ENCODE measurements at places on chromosomes 1 and 21.

DNA sequence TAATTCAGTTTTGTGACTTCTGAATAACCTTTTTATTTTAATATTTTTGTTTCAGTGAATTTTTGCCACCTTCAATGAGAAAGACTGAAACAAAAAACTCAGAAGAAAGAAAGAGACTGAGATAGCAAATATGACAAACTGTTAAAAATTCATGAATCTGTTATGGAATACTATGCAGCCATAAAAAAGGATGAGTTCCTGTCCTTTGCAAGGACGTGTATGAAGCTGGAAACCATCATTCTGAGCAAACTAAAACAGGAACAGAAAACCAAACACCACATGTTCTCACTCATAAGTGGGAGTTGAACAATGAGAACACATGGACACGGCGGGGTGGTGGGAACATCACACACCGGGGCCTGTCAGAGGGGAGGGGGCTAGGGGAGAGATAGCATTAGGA is 193.4 kb upstream of the FGGY start:
- no peaks in the 10 kb centered on the region for H3K27me3 ChIP-seq
- H3K4me3 ChIP-seq: no peak overlapping the region
- H3K27ac ChIP-seq: no peak overlapping the region

DNA sequence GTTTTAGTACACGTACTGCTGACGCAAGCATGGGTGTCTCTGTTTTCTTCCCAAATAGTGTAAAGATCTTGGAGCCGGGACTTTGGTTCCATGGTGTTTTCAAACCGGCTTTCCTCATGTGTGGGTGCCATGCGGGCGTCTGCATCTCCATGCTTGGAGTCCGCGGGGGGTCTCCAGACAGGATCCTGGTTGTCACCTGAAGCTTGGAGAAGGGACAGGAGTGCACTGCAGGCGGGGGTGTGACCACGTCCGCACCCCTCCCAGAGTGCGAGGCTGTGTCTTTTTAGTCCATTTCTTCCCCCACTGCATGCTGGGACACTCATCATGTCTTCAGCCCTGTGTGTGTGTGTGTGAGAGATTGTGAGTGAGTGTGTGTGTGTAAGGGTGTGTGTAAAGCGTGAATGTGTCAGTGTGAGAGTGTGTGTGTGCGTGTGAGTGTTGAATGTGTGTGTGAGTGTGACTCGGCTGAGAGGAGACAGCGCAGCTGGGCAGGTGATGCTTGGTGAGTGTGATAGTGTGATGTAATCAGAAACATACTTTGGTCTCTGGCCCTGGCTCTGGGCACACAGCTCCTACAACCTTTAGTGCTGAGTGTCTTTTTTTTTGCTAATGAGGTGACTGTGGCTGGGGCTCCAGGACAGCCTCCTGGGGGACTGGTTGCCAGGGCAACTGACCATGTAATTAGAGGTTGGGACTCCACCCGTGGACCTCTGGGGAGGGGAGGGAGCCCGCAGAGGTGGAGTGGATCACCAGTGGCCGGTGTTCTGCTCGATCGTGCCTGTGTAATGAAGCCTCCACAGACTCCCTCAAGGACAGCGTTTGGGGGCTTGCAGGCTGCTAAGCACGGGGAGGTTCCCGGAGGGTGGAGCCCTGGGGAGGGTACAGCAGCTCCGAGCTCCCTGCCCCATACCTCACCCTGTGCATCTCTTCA is 55.1 kb downstream of the AGPAT3 start:
- no peaks in the 10 kb centered on the region for H3K36me3 ChIP-seq
- H3K27ac ChIP-seq: no peak overlapping the region
- no peak overlapping the region for H3K4me3 ChIP-seq
- H3K27me3 ChIP-seq: no peaks in the 10 kb centered on the region
- no peak for DNase-seq

GRCh38 chr1:199778324-199778955 is 249.1 kb upstream of the NR5A2 start:
- no peak overlapping the region for H3K4me3 ChIP-seq
- DNase-seq: no peak
- H3K36me3 ChIP-seq: no peaks in the 10 kb centered on the region

DNA sequence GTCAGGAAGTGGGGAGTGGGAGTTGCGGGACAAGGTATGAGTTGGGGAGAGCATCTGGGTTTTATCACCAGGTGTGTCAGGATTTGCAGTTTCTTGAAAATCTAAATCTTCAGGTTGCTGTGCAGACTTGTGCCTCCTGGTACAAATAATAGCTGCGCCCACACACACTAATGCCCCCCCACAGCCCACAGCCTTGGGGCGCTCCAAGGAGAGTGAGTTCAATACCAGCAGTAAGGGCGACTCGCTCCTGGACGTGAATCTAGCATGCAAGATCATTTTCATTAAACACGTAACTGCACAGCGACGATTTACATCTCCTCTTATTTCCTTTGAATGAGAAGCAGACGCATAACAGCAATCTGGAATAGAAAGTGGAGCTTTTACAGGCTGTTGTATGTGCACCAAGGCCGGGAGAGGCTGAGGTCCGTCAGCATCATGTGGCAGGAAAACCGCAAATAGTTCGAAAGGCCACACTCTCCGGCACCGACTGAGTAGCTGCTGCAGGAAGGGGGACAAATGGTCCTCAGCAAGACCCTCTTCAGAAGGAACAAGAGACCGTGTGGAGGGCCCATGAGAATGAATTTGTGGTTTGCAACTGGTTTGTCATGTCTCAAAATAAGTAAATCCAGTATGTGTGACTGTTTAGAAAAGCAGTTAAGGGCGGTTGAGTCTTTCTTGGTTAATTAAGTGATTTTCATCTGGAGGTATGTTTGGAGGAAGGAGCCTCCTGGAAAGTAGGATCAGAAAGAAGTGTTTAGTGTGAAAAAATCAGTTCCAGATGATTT is 439.5 kb downstream of the SMYD3 start:
- H3K4me1 ChIP-seq: peaks cover 39% of the 10 kb centered on the region
- no peak for DNase-seq
- no peaks in the 10 kb centered on the region for H3K27me3 ChIP-seq
- H3K36me3 ChIP-seq: no peaks in the 10 kb centered on the region

GRCh38 chr1:9239622-9240401 is 5.2 kb downstream of the H6PD start:
- peaks cover 25% of the 10 kb centered on the region for H3K4me1 ChIP-seq
- no peak for DNase-seq
- no peaks in the 10 kb centered on the region for H3K36me3 ChIP-seq
- no peak overlapping the region for H3K4me3 ChIP-seq
- H3K27me3 ChIP-seq: no peaks in the 10 kb centered on the region

DNA sequence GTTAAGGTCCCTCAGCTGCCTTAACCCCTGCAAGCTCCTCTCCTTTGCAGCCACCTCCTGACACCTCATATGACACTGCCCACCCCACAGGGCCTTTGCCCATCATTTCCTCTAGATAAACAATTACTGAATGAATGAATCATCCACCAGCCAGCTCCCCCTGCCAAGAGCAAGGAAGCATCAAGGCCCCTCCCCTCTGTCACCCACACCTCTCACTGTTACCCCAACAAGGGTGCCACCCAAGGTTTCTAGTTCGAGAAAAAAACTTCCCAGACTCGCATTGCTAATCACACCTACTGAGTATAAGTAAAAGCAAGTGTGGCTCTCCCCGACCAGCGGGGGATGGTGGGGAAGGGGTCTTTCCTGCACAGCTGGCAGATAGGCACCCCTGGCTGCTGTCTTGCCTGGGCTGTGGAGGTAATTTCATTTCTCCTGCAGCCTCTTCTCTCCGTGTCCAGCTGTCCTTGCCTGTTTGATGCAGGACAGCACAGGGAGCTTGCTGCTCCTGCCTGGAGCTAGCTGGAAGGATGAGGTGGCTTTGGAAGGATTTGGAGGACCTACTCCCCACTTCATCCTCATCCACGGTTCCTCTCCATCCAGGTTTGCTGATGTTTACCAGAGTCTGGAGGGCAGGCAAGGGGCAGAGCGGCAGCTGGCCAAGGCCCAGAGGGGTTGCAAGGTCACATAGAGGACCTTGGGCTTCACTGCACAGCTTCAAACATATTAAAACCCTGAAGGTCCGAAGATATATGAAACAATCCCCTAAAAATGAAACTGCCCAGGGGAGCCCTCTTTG is 33.1 kb upstream of the LBR start:
- no peaks in the 10 kb centered on the region for H3K27me3 ChIP-seq
- peaks cover 34% of the 10 kb centered on the region for H3K4me1 ChIP-seq
- H3K36me3 ChIP-seq: no peaks in the 10 kb centered on the region
- no peak overlapping the region for H3K27ac ChIP-seq
- no peak overlapping the region for H3K4me3 ChIP-seq
- no peak for DNase-seq

- H3K27ac ChIP-seq: no peak overlapping the region
- H3K4me1 ChIP-seq: no peaks in the 10 kb centered on the region
- no peak overlapping the region for H3K4me3 ChIP-seq
- no peak for DNase-seq
Observed at GRCh38 chr1:155649676-155650075, 38.9 kb downstream of the YY1AP1 start.

GRCh38 chr1:42325014-42325402 is 10.0 kb downstream of the FOXJ3 start:
- no peaks in the 10 kb centered on the region for H3K36me3 ChIP-seq
- H3K4me1 ChIP-seq: peaks cover 13% of the 10 kb centered on the region
- DNase-seq: no peak
- no peak overlapping the region for H3K4me3 ChIP-seq
- no peak overlapping the region for H3K27ac ChIP-seq
- no peaks in the 10 kb centered on the region for H3K27me3 ChIP-seq

All from GM23338 (cell line).